ENCODE measurements at places on chromosomes 13 and 19.
A peak's percentile ranks its signal among the peaks of the same experiment; 100 is the strongest.

GRCh38 chr13:67091603-67092002, 138.5 kb downstream of the PCDH9 start:
- no peak for DNase-seq

DNA sequence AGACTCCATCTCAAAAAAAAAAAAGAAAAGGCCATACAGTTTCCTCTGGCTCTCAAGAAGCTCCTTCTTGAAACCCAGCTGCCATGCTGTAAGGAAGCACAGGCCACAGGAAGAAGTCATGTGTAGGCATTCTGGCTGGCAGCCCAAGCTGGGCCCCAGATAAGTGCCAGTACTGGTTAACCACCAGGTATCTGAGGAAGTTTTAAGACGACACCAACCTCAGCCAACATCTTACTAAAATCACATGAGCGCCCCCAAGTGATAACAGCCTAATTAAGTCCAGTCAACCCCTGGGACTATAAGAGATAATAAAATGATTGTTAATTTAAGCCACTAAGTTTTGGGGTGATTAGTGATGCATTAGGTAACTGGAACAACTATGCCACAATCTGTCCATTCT, 27.4 kb upstream of the AKT2 start:
- DNase-seq = no peak

GRCh38 chr19:50486823-50487515, 10.3 kb upstream of the GARIN5A start:
- DNase-seq = peak; percentile 40

- DNase-seq = no peak
Measured at GRCh38 chr13:79585033-79585432, 104.1 kb downstream of the NDFIP2 start.

GRCh38 chr19:40147693-40148347, 43.4 kb upstream of the MAP3K10 start:
- DNase-seq = peak; percentile 26

DNA sequence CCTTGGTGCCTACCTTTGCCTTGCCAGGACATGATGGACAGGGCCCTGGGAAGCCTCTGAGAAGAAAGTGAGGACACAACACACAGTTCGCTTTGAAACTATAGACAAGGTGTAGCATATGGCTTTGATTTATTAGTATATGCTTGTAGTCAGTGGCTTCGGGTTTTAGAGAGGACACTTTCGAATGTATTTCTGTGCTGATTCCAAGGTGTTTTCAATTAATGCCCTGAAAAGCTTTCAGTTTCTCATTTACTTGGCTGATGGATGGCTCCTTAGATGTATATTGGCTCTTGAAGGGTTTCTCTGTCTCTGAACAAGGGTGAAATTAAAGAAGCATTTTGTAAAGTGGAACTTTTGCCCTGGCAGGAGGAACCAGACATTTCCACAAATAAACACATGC, 106.9 kb downstream of the POSTN start:
- DNase-seq = no peak

DNA sequence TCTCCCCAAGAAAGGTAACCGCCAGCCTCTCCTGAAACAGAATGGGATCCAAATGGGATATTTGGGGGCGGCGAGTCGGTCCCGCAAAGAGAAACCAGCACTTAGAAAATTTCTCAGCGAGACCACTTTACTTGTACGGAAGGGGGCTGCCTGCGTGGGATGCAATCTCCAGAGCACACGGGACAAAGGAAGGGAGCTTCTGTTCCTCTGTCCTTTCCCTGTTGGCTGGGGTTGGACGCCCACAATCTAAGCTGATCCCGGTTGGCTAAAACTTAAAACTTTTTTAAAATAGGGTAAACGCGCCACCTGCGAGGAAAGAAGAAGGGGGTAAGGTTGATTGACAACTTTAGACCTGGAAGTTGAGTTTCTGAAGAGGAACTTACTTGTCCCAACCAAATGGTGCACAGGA, 826 bp upstream of the BSG start:
- DNase-seq = peak; percentile 12

DNA sequence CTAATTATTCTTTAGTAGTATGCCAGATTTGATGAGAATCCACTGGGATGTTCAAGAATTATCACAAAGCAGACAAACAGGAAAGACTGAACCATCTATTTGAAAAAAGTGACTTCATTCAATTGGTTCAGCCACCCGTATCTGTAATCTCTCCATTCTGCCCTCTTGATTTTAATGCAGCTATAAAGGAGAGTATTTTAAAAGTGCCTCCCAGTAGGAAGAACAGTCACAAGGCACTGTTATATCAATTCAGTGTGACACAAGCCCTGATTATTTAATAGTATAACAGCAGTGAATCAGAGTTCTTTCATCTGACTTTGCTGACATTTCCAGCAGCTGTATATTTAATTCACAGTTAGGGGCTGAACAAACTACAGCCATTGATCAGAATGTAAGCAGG, 77.3 kb upstream of the SLAIN1 start:
- no peak for DNase-seq

GRCh38 chr19:18700501-18701249, 17.2 kb downstream of the CRTC1 start:
- DNase-seq = peak; percentile 77

- DNase-seq = no peak
Measured at GRCh38 chr19:4737955-4738600, 14.4 kb upstream of the DPP9 start.

DNA sequence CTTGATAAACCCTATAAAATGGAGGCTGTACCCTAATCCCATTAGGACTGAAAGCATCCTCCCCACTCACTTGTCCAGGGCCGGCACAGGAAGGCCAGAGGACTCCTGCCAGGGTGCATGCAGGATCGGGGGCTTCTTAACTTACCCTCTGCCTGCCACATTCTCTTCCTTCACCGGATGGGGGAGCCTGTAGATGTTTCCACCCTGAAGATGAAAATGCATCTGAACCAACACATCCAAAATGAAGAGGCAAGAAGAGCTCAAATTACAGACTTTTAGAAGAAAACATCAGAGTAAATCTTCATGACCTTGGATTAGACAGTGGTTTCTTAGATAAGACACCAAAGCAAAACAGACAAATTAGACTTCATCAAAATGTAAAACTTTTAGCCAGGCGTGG, 25.9 kb upstream of the NAPA start:
- DNase-seq = no peak

DNA sequence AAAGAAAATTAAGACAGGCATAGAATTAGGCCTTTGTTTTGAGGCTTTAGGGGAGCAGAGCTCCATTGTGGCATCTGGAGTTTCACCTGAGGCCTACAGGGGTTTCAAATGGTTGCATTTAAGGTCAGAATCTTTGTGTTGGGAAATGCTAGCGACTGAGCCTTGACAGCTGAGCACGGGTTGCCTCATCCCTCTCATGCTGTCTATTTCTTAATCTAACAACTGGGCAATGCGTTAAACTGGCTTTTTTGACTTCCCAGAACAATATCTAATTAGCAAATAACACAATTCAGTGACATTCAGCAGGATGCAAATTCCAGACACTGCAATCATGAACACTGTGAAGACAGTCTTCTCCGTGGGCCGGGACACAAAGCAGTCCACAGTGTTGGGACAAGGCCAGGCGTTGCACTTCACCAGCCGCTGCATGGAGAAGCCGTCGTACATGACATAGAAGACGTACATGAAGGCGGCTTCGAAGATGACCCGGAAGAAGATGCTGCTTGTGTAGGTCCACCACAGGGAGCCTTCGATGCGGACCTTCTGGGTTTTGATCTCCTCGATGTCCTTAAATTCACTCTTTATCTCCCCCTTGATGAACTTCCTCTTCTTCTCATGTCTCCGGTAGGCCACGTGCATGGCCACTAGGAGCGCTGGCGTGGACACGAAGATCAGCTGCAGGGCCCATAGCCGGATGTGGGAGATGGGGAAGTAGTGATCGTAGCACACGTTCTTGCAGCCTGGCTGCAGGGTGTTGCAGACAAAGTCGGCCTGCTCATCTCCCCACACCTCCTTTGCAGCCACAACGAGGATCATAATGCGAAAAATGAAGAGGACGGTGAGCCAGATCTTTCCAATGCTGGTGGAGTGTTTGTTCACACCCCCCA, 3.8 kb downstream of the GJB2 start:
- DNase-seq = no peak

- no peak for DNase-seq
Measured at GRCh38 chr13:113121928-113122471, 599 bp upstream of the F10 start.

DNA sequence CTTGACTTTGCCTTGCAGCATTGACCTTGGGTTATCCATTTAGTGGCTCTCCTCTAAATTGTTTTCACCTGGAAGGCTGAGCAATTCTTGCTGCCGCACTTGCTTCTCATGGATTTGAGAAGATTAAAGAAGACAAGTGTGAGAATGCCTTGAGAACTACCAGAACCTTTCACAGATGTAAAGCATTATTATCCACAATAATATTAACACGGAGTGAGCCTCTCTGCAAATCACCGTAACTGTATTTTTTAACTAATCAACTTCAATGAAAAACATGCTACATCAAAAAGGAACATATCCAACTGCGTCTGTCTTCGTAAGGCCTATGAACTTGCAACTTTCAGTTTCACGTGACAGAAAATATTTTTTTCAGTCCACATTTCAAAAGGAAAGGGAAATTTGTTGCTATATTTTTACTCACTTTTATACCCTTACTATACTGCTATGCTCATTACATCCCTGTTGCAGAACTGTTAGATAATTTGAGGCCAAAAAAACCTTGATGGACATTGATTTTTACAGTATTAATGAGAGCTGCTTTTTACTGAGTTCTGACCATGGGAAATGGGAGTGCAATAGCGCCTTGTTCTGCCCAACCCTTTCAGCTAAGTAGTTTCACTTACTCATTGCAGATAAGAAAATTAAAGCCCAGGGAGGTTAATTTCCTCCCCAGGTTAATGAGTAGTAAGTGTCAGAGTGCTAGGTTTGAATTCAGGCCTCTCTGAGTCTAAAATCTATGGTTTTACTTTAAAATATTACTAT, 93.8 kb upstream of the RAP2A start:
- DNase-seq = no peak

DNA sequence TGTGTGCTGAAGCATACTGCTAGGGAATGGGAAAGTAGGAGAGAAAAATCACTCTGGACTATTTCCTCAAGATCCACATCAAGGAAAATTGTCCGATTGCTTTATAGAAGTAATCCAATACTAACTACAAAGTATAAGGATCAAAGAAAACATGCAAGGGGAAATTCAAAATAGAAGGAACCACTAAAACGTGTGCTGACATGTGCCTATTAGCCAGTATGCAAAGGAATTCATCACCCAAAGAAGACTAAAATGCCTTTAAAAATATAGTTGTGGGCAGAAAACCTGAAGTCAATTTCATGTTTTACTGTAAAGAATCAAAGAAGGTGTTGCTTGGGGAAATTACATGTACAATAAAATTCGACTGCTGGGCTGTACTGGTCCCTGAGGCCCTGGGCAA, 14.3 kb downstream of the DLEU7 start:
- DNase-seq = no peak

- no peak for DNase-seq
Measured at GRCh38 chr13:50840284-50840683, 3.2 kb downstream of the DLEU7 start.

- no peak for DNase-seq
Measured at GRCh38 chr19:48650974-48651682, 5.1 kb upstream of the CA11 start.

DNA sequence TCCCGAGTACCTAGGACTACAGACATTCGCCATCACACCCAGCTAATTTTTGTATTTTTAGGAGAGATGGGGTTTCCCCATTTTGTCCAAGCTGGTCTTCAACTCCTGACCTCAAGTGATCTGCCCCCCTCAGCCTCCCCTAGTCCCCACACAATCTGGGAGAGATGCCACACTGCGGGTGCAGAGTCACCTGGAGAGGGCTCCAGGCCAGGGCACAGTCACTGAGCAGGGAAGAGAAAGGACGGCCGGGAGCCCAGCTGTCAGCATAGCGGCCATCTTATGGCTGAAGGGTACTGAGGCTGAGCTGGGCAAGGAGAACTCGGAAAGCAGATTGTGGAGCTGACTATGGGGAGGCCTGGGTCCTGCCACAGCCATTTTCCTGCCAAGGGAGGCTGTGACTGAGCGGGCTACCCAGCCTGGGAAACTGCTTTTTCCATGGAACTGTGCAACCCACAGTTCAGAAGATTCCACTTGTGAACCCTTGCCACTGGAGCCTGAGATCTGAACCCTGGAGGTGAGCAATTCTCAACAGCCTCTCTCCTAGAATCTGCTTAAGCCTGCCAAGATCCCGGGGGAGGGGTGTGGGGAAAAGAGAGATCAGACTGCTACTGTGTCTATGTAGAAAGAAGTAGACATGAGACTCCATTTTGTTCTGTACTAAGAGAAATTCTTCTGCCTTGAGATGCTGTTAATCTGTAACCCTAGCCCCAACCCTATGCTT, 109.2 kb downstream of the ZNF486 start:
- DNase-seq = no peak

GRCh38 chr19:31537136-31537535, 187.9 kb upstream of the TSHZ3 start:
- no peak for DNase-seq
